Activated naive CD4-positive, alpha-beta T cell treated with Interleukin-2 at 50 U/mL for 16 hours (primary cell): ENCODE measurements at places on chromosomes 2 and 18.

GRCh38 chr2:75545387-75545786, 15.4 kb downstream of the EVA1A start:
- no peak for DNase-seq

DNA sequence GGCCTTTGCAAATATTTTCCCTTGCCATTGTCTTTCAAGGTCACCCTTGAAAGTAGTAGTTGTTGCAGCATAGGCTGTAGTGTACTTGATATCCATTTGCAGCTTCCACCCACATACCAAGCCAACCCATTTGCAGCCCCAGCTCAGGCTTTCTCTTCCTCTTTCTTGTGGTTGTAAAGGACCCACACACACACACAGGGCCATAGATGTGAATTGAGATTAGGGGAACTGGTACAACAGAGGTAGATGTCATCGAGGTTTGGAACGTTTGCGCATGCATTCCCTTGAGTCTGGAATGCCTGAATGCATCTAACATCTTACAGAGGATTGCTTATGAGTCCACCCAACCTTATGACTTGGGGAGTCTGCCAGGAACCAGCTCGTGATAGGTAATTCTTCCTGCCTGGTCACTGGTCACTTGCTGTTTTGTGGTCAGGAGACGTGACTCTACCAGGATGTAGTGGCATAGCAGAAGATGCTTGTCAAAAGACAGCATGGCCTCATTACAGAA, 91.9 kb downstream of the MRPS9 start:
- DNase-seq, result no peak

- no peak for DNase-seq
Observed at GRCh38 chr2:192696857-192697256, 502.1 kb upstream of the TMEFF2 start.

- DNase-seq, result no peak
Observed at GRCh38 chr2:120817136-120817955, 81.7 kb downstream of the GLI2 start.

DNA sequence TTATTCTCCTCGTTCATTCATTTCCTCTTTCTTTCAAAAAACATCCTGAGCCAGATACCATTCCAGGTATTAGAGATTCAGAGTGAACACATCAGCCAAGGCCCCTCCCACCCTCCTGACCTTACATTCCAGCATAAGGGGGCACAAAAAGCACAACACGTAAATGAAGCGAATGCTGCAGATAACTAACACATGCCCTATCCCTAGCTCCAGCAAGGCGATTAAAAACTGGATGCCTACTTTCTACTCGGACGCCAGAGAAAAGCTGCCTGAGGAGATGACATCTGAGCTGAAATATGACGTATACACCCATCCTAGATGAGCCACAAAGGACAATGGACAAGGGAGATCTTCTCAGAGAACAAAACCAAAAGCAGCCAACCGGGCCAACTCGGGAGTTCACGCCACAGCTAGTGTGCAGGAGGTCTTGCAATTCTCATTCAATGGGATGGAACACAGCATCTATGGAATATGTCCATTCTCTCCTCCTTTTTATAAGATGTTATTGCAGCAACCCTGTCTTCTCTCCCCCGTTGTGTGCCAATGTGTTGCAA, 33.5 kb downstream of the FEZ2 start:
- DNase-seq, result no peak

GRCh38 chr18:3256693-3257626, 5.0 kb upstream of the MYL12B start:
- DNase-seq, result no peak

DNA sequence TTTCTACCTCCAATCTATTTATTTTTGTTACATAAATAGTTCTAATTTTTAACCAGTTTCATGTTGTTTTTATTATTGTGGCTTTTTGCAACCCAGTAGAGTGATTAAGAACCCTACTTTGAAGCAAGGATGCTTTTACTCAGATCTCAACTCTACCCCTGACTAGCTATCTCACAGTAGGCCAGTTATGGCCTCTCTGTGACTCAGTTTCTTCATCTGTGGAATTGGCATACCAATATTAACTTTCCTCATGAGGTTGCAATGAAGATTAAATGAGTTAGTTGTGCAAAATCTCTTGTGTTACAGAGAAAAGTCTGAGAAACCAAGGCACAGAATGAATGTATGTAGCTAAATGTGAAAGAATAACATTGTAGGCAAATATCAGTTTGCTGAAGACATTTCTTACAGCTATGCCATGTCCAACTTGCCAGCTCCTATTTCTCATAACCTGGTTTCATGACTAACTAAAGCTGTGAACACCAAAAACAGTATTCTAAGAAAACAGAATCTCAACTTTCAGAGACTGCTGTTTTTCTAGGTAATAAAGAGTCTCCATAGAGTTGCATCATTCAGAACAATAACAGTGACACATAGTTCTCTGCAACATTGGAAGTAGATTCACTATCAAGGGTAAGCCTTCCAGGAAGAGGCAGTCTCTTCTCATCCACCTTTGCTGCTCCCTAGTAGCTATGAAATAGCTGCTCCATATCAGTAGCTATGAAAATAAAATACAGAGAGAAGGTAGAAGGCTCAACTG, 33.2 kb upstream of the CYTIP start:
- no peak for DNase-seq

- no peak for DNase-seq
Observed at GRCh38 chr2:172628085-172628484, 72.2 kb downstream of the PDK1 start.

DNA sequence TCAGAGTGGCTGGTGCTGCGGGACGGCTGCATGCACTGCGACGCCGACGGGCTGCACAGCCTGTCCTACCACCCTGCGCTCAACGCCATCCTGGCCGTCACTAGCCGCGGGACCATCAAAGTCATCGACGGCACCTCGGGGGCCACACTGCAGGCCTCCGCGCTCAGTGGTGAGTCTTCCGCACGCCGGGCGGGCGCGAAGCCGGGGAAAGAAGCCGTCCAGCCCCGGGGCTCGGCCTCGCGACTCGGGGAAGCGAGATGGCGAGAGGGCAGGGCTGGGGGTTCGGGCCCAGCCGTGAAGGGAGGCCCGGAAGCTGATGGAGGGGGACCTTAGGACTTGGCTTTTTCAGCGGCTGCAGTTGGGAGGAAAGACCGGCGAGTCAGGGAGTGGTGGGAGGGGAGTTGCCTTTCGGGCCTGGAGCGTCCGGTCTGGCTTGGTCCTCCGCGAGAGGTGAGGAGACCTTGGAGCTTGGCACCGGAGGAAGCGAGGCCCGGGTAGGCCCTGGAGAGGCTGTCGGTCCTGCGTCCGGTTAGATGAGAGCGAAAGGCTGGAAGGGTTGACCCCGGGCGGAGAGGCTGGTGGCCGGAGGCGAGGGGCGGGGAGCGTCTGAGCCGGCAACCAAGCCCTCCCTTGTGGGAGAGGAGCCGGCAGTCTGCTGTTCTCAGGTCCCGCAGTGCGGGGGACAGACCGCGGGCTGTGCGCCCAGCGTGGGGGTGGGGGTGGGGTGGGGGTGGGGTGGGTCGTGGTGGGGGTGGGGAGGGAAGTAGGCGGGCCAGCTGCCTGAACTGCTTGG, 691 bp downstream of the BIRC6 start:
- peak; percentile 40 for DNase-seq

DNA sequence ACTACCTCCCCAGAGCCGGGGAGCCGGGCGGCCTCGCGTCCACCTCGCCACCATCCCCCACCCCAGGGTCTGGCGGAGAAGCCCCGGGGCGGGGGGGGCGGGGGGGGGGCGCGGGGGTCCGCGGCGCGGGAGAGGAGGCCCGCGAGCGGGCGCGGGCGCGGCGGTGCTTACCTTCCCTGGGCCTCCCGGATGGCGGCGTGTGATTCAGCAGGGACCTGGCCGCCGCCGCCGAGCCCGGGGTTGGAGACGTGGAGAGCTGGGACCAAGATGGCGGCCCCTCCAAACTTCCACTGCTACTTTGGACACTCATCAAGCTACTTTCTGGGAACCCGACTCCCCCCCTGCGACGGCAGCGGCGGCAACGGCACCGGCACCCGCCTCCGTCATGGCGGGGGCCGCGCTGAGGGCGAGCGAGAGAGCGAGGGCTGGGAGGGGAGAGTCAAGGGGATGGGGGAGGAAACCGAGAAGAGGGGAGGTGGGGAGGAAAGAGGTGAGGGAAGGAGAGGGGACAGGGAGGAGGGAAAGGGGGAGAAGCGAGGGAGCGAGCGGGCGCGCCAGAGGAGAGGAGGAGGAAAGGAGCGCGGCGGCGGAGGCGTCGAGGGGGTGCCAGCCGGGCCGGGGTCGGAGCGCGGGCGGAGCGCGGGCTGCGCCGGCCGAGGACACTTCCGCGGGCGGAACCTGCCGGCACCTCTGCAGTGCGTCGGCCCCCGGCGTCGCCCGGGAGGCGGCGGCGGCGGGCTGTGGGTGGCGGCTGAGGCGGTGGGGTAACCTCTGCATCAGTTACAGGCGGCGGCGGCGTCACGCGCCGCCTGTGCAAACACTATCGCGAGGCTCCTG, at the start of gene TLK1:
TLK1 (minus strand) TSS at position 775 of the 837 bp plus-strand sequence; CDS start at position 310, 465 bp downstream.
- DNase-seq, result peak; percentile 78

- DNase-seq, result no peak
Observed at GRCh38 chr2:239391286-239392071, 9.3 kb downstream of the HDAC4 start.

- DNase-seq, result no peak
Observed at GRCh38 chr2:1687254-1687653, 57.1 kb downstream of the PXDN start.

DNA sequence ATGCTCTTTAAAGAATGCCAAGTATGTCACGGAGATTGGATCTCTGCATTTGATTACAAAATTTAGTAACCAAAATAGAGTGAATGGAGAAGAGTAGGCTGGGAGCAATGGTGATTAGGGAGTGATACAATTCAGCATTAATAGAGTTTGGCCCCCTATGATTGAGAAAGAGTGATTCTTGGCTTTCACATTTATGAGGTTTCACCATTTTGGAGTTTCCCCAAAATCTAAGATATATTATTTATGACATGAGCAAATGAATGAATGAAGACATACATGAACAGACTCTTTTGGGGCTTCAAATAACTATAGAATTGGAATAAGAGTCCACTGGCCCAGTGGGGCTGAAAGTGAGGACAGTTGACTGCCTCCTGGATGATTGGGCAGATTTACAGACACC, 255.2 kb downstream of the LPIN1 start:
- DNase-seq, result no peak

DNA sequence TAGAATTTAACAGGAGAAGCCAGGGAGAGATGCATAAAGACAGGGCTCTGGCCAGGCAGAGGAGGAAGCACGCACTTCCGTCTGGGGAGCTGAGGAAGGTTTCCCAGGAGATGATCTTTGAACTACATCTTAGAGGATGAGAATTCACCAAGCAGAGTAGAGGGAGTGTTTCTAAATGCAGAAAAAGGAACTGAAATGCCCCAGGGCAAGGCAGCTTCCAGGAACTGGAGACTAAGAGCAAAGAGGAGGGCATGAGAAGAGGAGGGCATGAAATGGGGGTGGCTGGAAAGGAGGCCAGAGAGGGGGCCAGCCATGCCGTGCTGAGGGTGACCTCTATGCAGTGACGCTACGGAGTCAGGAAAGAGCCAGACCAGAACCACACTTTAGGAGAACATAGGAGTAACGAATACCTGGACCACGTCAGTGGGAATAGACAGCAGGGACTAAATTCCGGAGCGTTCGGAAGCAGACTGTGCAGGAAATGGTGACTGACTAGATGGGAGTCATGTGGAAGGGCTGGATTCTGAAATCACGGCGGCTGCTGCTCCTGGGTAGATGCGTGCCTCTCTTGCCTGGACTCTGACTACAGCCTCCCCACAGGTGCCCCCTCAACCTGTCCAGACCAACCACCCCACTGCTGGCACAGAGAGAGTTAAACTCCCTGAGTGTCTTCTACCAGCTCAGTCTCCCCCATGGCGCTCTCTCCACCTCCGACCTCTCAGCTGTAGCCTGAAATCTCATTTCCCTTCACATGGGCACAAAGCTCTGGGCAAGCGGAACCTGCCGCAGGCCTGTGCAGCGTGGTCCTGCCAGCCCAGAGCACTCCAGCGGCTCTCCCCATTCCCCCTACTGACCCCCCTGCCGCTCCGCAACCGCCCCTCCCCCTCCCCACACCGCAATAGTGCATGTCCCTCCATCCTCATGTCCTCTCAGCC, 87.0 kb upstream of the RTN4 start:
- no peak for DNase-seq

GRCh38 chr2:8984855-8985254, 18.6 kb downstream of the MBOAT2 start:
- DNase-seq, result no peak

DNA sequence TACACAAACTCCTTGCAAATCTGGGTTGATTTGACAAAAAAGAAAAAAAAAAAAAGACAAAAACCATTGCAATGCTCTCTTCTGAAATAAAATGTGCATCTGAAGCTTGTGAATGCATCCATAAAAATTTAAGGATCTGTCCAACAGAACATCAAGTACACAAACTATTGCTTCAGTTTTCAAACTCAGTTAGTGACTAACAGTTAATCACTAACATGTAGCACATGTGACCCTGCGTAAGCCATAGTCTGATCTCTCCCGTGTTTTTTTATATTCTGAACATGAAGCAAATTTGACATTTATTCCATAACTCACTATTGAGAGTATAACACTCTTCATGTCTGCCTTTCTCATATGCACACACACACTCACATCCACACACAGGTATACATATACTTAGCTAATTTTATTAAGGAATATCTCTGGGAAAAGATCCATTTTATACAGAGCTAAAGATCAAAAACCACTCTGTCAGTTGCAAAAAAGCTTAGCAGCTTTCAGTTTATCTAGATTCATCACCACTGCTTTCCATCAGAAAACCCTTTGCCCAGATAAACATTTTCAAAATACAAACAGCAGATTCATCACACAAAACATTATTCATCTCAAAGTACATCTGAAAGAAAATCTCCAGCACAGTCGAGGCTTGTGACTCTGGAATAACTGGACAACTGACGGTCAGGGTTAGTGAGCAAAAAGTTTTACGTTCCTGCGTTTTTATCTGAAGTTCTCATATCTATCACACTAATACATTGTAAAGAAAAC, 1000.4 kb upstream of the ACVR2A start:
- DNase-seq, result no peak

DNA sequence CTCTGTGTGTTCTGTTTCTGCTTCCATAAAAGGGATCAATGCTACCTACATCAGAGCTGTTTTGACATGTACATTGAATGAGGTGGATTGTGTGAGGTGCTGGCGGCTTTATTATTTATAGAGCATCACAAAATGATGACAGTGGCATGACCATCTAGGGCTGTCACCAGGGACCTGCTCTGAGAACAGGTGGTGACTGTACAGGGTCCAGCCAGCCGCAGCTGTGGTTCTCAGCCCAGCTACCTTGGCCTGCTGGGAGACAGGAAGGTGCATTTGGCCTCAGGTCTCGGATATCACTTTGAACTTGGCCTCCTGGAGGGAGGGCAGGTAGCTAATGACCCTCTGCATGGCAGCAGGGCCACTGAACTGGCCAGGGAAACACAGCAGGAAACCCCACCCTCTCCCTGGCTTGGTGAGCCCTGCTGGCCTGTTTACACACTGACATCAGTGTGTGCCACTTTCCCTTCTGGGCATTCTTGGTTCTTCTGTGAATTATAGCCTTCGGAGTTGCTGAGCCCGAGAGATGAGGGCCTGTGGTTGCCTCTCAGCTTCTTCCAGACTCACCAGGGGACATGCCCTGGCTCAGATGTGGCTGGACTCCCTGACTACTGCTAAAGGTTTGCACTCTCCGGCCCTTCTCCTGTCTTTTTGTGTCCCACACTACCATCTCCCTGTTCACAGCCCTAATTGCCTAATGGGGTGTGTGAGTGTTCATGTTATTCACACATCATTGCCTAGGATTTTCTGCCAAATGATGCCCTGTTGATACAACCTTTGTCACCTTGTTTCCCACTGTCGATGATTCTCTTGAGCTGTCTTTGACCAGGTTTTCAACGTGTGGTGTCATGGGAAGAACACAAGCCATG, 109.2 kb upstream of the RAB12 start:
- no peak for DNase-seq

- no peak for DNase-seq
Observed at GRCh38 chr2:2655453-2656114, 324.5 kb upstream of the MYT1L start.

GRCh38 chr18:50161597-50162205, 33.2 kb downstream of the MYO5B start:
- DNase-seq, result no peak
